GM19239 (cell line): ENCODE measurements at places on chromosomes 4 and X.

GRCh38 chrX:41889317-41890025 lies 33.9 kb downstream of the CASK start:
- DNase-seq = no peak

DNA sequence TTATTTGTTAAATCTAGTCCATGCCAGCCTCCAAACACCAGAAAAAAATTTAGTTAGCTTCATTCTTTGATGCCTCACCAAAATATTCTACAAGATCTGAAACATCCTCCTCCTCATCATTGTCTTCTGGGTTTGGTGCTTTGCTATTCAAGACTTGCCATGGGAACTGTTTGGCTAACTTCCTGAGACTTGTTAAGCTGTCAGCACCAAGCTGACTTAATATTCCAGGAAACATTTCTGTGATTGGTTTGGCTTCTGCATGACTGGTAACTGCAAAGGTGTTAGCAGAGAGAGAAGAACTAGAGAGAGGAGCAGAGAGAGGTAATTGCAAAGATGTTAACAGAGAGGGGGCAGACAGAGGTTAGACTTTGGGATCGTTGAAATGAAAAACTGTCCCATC lies 101.3 kb downstream of the PALLD start:
- no peak for DNase-seq

GRCh38 chr4:55397520-55398321 lies 2.0 kb downstream of the TMEM165 start:
- no peak for DNase-seq

- DNase-seq = no peak
These were observed 818.4 kb upstream of the GRID2 start for GRCh38 chr4:91485415-91485814.

- DNase-seq = no peak
These were observed 220.7 kb upstream of the CNKSR2 start for GRCh38 chrX:21153503-21153902.
